ENCODE measurements at places on chromosomes 1 and 21.

- DNase-seq: no peak
Measured at GRCh38 chr1:16207318-16208269, 4.9 kb downstream of the ARHGEF19 start.

DNA sequence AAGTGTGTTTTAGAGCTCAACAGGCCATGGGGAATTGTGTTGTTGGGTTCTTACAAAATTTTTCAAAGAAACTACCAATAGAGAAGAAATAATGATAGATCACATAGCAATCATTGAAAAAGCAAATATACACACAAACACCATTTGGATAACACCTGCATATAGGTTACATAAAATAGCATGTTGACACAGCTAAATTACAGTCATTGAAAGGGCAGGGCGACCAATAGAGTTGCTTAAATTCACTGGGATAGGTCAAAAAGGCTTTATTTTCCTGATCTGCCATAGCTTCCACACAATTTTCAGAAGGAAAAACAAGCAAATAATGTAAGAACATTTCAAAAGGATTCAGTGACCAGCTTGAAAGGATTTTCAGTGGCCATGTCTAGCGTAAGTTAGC lies 57.9 kb upstream of the FGGY start:
- DNase-seq: no peak

- no peak for DNase-seq
Measured at GRCh38 chr1:57599236-57599994, 175.6 kb upstream of the DAB1 start.

DNA sequence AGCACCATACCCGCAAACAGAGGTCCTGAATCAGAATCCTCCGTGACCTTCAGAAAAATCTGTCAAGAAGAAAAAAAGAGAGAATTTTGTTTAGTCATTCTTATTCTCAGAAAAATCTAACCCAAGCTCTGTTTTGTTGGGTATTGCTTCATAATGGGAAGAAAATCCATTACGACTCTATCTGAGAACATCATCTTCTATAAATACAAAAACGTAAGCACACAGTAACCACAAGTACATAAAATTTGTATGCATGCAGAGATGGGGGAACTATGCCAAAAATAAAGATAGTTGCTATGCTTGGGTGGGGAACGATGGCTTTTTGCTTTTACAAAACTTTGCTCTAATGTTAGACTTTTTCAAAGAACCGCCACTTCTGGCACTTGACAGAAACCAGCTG lies 84.2 kb downstream of the ABCA4 start:
- no peak for DNase-seq

- no peak for DNase-seq
Measured at GRCh38 chr1:93324486-93325464, 20.9 kb upstream of the DR1 start.

GRCh38 chr1:76053021-76053420 lies 21.5 kb upstream of the ST6GALNAC3 start:
- no peak for DNase-seq

- DNase-seq: no peak
Measured at GRCh38 chr1:100362821-100363466, 10.6 kb downstream of the CDC14A start.

DNA sequence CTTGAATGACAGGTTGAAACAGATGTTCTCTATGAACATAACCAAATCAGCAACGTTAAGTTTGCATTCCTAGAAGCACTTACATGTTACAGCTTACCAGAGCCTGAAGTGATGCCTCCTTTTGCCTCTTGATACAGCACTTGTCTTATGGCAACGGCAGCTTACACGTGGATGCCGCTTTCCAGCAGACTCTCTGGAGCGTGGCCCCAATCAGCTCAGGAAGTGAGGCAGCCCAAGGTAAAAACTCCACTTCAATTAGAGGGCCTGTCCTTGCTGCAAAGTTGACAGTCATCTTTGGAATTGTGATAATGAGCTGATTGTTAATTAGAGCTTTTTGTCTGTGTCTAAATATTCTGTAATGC lies 345.1 kb downstream of the RYR2 start:
- no peak for DNase-seq

- DNase-seq: no peak
Measured at GRCh38 chr21:26614251-26614650, 41.2 kb upstream of the CYYR1 start.

DNA sequence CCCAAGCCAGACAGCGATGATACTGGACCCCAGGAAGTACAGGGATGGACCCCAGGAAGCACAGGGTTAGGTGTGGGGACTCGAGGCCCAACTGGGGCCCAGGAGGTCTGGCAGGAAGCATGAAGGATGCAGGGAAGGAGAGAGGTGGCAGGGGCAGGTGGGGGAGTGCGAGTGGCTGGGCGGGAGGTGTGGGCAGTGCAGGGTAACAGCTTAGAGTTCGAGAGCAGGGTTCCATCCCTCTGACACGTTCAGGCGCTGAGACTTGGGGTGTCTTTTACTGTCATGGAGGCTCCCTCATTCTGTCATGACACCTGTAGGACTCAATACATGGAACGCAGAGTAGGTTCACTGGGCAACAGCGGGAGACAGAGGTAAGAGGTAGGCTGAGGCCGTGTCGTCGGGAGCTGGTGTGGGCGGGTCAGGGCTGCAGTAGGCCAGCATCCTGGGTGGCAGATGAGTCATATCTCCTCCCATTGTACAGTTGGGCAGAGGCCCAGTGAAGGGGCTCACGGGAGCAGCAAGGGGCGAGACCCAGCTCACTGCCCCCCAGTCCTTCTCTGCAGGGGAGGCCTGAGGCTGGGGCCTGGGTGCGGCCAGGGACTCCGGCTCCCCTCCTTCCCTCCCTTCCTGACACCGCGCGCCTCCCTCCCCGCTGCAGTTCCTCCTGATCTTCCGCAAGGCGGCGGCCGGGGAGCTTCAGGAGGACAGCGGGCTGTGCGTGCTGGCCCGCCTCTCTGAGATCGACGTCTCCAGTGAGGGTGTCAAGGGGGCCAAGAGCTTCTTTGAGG lies 11.6 kb upstream of the CTRC start:
- no peak for DNase-seq

DNA sequence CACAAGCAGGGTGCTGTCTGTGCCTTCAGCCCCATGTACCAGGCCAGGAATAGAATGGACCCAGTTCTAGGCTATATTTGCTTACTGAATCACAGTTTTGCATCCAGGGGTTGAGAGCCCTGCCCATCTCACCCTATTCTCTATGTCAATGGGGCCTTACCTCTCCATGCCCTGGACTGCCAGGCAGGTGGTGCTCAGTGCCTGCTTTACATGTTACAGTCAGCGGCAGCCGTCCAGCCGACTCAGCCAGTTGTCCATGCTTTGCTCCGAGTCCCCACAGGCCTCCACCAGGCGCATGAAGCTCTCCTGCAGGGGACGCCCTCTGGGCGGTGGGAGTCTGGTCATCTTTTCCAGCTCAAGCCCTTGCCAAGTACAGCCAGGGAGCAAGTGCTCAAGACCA lies 12.2 kb upstream of the FAM167B start:
- no peak for DNase-seq

GRCh38 chr21:45371655-45372054 lies 33.3 kb upstream of the COL18A1 start:
- no peak for DNase-seq

DNA sequence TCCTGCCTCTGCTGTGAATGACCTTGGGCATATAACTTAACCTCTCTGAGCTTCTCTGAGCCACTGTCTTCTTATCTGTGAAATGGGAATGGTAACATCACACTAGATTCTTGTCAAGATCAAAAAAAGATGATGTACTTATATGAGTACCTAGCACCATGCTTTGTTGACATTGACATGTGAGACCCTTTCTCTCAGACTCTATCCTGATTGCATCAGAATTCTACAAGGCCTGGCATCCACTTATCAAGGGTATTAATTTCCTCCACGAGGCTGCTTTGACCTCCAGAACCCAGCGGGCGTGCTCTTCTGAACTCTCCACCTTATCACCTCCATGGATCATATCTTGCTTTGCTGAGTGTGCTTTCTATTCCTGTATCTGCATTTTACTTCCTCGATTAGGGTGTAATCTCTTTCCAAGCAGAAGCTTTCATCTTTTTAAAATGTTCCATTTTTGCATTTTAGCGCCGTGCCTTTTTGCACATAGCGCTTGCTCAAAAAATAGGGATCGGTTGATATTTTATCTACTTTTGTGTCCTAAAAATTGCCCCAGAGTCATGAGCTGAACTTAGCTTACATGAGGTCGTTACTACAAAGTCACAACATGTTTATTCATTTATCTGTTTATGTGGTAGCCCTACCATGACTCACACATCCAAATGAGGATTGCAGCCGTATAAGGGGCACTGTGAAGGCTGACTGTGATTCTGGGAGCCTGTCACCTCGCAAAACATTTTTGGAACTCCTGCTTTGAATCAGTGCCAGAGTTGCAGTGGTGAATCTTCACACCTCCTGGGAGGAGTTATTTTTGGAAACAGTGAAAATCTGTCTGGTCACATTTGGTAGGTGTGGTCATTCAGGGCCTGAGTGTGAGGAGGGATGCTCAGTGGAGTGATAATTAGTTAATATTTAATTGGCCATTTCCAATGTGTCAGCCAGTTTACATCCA lies 63.2 kb downstream of the IER5 start:
- no peak for DNase-seq

DNA sequence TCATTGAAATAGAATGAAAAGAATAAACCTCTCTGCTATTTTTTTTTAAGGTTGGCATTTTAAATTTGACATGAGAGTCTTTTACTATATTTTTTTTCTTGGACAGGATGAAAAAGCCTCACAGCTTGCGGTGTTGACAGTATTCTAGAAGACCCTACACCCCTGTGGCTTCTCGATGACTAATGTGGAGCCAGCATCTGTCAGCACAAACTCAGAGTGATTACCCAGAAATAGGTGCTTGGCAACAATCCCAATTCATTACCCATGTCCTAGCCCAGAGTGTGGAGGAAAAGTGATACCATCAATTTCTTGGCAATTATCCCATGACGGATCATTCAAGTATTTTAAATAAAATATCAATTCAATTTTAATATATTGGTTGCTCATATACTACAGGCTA lies 186.8 kb upstream of the MAP1LC3C start:
- no peak for DNase-seq

GRCh38 chr1:1068517-1069055 lies 5.5 kb downstream of the RNF223 start:
- DNase-seq: no peak

GRCh38 chr1:14522077-14522925 lies 76.2 kb upstream of the KAZN start:
- DNase-seq: no peak

All from stimulated activated CD8-positive, alpha-beta memory T cell treated with anti-CD3 and anti-CD28 coated beads, Interleukin-15, amount 100 ng/mL, for 24 hours (primary cell).